Colonic mucosa (tissue), 4 donors: ENCODE measurements at places on chromosomes 1 and 21. TPM values are rescaled to one million over a fixed set of nuclear protein-coding genes. Genes with fewer than 3 reads are reported as not detected.

- no peaks in the 10 kb centered on the region for H3K36me3 ChIP-seq
- H3K27ac ChIP-seq = no peak overlapping the region
- DNase-seq = no peak
- no peaks in the 10 kb centered on the region for H3K27me3 ChIP-seq
- H3K4me3 ChIP-seq = no peak overlapping the region
Measured at GRCh38 chr1:198809247-198809646, 170.4 kb downstream of the PTPRC start.

- H3K36me3 ChIP-seq = no peaks in the 10 kb centered on the region
- no peak overlapping the region for H3K27ac ChIP-seq
- H3K4me1 ChIP-seq = no peaks in the 10 kb centered on the region
- no peaks in the 10 kb centered on the region for H3K27me3 ChIP-seq
- H3K4me3 ChIP-seq = no peak overlapping the region
Measured at GRCh38 chr1:11600836-11601235, 53.4 kb downstream of the FBXO2 start.

GRCh38 chr1:43976045-43976444 lies 1.3 kb downstream of the ATP6V0B start:
- peak overlapping the region; percentile 82 for H3K4me3 ChIP-seq
- DNase-seq = no peak
- H3K27ac ChIP-seq = peak overlapping the region; percentile 78
- no peaks in the 10 kb centered on the region for H3K27me3 ChIP-seq

- no peaks in the 10 kb centered on the region for H3K27me3 ChIP-seq
- no peaks in the 10 kb centered on the region for H3K36me3 ChIP-seq
- H3K4me3 ChIP-seq = no peak overlapping the region
- no peak for DNase-seq
Measured at GRCh38 chr1:160167580-160167979, 16.2 kb downstream of the ATP1A4 start.

GRCh38 chr1:169511316-169512005 lies 25.7 kb upstream of the SLC19A2 start:
- no peaks in the 10 kb centered on the region for H3K36me3 ChIP-seq
- no peaks in the 10 kb centered on the region for H3K27me3 ChIP-seq
- H3K4me3 ChIP-seq = no peak overlapping the region
- peaks cover 16% of the 10 kb centered on the region for H3K4me1 ChIP-seq
- no peak for DNase-seq

- DNase-seq = no peak
- H3K27me3 ChIP-seq = no peaks in the 10 kb centered on the region
- H3K4me1 ChIP-seq = no peaks in the 10 kb centered on the region
- H3K4me3 ChIP-seq = no peak overlapping the region
- no peaks in the 10 kb centered on the region for H3K36me3 ChIP-seq
Measured at GRCh38 chr1:207188901-207189300, 84.9 kb downstream of the C4BPA start.

- DNase-seq = no peak
- no peak overlapping the region for H3K4me3 ChIP-seq
- H3K27me3 ChIP-seq = no peaks in the 10 kb centered on the region
- H3K27ac ChIP-seq = no peak overlapping the region
- H3K36me3 ChIP-seq = no peaks in the 10 kb centered on the region
- no peaks in the 10 kb centered on the region for H3K4me1 ChIP-seq
Measured at GRCh38 chr1:60331647-60332046, 258.1 kb upstream of the C1orf87 start.

- no peaks in the 10 kb centered on the region for H3K27me3 ChIP-seq
- H3K4me3 ChIP-seq = no peak overlapping the region
- no peaks in the 10 kb centered on the region for H3K36me3 ChIP-seq
- no peaks in the 10 kb centered on the region for H3K4me1 ChIP-seq
- no peak overlapping the region for H3K27ac ChIP-seq
- DNase-seq = no peak
Measured at GRCh38 chr1:95888941-95889390, 655.0 kb downstream of the RWDD3 start.

DNA sequence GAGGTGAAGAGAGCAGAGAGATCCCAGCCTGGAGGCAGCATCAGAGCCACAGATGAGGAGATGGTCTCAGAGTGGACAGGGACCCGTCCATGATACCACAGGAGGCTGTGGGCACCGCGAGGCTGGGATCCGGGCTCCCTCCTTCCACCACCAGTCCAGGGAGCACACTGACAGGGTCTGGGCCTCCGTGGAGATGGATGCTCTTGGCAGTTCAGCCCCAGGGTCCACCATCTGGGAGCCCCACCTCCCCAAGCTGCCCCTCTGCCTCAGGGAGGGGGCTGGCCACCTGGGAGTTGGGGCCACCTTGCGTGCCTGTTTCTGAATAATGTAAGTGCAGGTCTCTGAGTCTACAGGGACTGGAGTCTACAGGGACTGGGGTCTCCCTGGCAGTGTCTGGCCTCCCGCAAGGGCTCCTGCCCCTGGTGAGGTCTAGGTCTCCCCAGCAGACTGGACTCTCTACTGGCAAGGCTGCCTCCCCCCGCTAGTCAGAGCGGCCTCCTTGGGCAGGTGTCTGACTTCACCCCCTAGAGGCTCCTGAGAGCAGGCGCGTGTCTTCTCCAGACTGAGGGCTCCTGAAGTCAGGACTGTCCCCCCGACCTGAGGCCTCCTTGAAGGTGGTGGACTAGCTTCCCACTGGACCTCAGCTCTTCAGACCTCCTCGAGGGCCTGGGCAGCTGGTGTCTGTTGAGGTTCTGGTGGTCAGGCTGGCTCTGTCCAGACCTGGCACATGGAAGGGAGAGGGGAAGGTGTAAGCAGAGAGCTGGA lies 218.5 kb downstream of the PTPRU start:
- no peaks in the 10 kb centered on the region for H3K36me3 ChIP-seq
- no peaks in the 10 kb centered on the region for H3K27me3 ChIP-seq
- no peak for DNase-seq
- H3K27ac ChIP-seq = no peak overlapping the region

GRCh38 chr1:4801192-4801924 lies 146.9 kb downstream of the AJAP1 start:
- H3K27me3 ChIP-seq = no peaks in the 10 kb centered on the region
- no peak overlapping the region for H3K4me3 ChIP-seq
- H3K36me3 ChIP-seq = no peaks in the 10 kb centered on the region
- peak; percentile 60 for DNase-seq
- no peaks in the 10 kb centered on the region for H3K4me1 ChIP-seq
- no peak overlapping the region for H3K27ac ChIP-seq

DNA sequence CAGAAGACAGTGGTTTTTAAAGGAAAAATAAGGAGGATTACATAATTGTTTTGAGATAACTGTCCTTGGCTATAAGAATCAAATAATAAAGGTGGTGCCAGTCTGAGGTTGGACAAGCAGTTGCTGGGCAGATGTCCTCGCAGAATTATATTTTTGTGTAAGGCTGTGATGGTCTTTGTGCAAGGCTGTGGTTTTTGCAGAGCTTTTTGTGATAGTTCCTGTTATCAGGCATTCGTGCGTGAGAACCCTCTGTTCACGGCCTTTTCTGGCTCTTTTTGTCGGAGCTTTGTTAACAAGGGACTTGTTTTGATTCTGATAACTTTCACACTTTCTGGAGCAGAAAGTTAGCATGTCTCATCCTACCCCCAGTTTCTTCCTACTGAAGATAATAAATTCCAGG lies 33.4 kb downstream of the SH3BP5L start:
- H3K4me3 ChIP-seq = no peak overlapping the region
- no peaks in the 10 kb centered on the region for H3K36me3 ChIP-seq
- no peaks in the 10 kb centered on the region for H3K4me1 ChIP-seq
- H3K27me3 ChIP-seq = no peaks in the 10 kb centered on the region

DNA sequence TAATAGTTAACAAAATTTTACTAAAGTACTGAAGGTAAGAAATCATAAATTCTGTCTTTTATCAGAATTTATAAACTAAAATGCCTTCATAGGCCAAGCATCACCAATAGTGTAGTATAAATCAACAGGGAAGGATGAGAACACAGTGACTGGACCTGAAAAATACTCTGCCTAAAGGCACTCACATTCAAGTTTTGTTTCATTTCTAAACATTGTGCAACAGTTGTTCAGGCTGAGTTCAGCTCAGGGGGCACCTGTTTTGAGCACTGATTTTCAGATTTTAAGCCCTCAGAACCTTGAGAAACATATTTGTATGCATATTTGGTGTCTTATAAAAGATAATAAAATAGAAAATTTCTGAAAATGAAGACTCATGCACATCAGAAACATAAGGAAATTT lies 12.4 kb downstream of the ACBD6 start:
- H3K36me3 ChIP-seq = peaks cover 5% of the 10 kb centered on the region
- no peak for DNase-seq
- no peak overlapping the region for H3K27ac ChIP-seq

GRCh38 chr1:84936116-84936810 lies 43.3 kb upstream of the LPAR3 start:
- H3K27ac ChIP-seq = no peak overlapping the region
- H3K36me3 ChIP-seq = no peaks in the 10 kb centered on the region
- no peaks in the 10 kb centered on the region for H3K27me3 ChIP-seq
- H3K4me3 ChIP-seq = no peak overlapping the region
- peak; percentile 41 for DNase-seq

GRCh38 chr1:74690364-74690696 lies 16.7 kb upstream of the ERICH3 start:
- H3K4me1 ChIP-seq = no peaks in the 10 kb centered on the region
- no peak overlapping the region for H3K27ac ChIP-seq
- H3K4me3 ChIP-seq = no peak overlapping the region
- no peaks in the 10 kb centered on the region for H3K27me3 ChIP-seq

GRCh38 chr1:110554871-110555801 lies 36.2 kb upstream of the KCNA10 start:
- no peaks in the 10 kb centered on the region for H3K36me3 ChIP-seq
- DNase-seq = peak; percentile 19
- H3K27me3 ChIP-seq = peaks cover 12% of the 10 kb centered on the region

- no peak overlapping the region for H3K27ac ChIP-seq
- no peaks in the 10 kb centered on the region for H3K36me3 ChIP-seq
- no peaks in the 10 kb centered on the region for H3K27me3 ChIP-seq
- peak; percentile 7 for DNase-seq
Measured at GRCh38 chr1:229884765-229885164, 182.3 kb upstream of the GALNT2 start.

DNA sequence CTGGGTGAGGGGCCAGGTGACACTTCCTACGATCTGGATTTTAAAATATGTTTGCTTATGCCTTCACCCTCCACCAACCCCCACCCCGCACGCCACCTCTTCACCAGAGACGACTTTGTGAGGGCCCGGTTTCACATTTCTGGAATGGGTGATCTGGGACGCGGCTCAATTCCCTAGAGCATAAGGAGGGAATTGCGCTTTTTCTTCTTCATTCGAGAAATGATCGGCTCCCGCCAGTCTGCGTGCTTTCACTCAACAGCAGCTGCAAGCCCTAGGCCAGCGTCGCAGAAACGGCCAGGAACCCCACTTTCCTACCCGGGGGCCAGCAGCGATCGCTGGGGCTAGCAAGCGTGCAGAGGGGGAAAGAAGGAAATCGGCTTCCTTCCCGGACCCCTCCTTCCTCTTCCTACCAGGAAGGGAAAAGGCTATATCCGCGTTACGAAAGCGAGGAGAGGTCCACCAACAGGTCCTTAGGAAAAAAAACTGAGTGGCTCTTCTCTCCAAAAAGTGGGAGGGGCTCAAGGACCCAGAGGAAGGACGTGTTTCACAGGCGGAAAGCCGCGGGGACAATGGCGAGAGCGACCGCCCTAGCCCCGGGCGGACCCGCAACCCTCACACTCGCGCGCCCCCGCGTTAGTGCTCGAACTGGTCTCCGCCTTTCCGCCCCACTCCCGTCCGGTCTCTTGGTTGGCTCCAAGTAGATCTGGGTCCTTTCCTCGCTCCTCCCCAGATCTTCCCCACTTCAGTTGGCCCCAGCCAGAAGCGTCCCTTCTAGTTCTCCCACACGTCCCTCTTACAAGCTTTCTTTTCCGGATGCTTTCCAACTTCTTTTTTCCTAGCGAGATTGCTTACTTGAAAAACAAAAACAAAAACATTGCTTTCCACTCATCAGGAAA lies 1.1 kb upstream of the ADAMTS1 start:
- H3K36me3 ChIP-seq = no peaks in the 10 kb centered on the region
- peaks cover 37% of the 10 kb centered on the region for H3K27me3 ChIP-seq
- H3K4me3 ChIP-seq = peak overlapping the region; percentile 52
- peak overlapping the region; percentile 82 for H3K27ac ChIP-seq
- H3K4me1 ChIP-seq = peaks cover 15% of the 10 kb centered on the region

DNA sequence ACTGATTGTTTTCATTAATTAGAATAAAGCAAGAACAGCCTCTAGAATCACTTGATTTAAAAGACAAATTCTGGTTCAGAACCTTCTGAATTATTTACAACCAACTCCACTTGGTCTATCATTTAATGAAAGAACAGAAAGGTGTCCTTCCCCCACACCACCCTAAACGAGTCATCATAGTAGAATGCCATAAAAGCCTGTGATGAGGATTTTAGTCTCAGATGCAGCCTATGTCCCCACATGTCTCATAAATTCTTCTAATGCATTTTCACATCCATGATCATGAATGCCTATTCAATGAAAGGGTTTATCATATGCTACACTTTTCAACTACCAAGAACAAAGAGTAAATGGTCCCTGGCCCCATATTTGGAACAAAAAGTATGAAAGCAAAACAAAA lies 508.1 kb downstream of the DPYD start:
- no peaks in the 10 kb centered on the region for H3K4me1 ChIP-seq
- H3K4me3 ChIP-seq = no peak overlapping the region
- no peak overlapping the region for H3K27ac ChIP-seq
- no peaks in the 10 kb centered on the region for H3K27me3 ChIP-seq

GRCh38 chr1:172821609-172822274 lies 162.8 kb downstream of the FASLG start:
- H3K27ac ChIP-seq = no peak overlapping the region
- no peaks in the 10 kb centered on the region for H3K27me3 ChIP-seq
- H3K4me1 ChIP-seq = no peaks in the 10 kb centered on the region
- no peak overlapping the region for H3K4me3 ChIP-seq
- no peak for DNase-seq

DNA sequence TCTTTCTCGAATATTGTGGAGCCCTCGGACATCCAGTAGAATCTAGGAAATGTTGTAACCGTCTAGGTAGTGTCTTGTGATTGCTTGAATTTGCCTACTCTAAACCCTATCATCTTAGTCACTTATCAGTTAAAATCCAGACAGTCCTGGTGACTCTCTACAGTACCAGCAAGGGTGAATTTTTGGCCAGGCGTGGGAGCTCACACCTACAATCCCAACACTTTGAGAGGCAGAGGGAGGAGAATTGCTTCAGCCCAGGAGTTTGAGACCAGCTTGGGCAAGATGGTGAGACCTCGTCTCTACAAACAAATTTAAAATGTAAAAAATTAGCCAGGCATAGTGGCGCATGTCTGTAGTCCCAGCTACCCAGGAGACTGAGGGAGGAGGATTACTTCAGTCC lies 230.9 kb downstream of the CHRM3 start:
- no peak overlapping the region for H3K4me3 ChIP-seq
- H3K27ac ChIP-seq = no peak overlapping the region
- no peaks in the 10 kb centered on the region for H3K27me3 ChIP-seq
- H3K4me1 ChIP-seq = no peaks in the 10 kb centered on the region

GRCh38 chr1:3127738-3128137 lies 58.7 kb downstream of the PRDM16 start:
- no peaks in the 10 kb centered on the region for H3K4me1 ChIP-seq
- H3K4me3 ChIP-seq = no peak overlapping the region

Gene NUDT4B
- not detected for total RNA-seq

Gene NMNAT2
- total RNA-seq = 1.4 TPM

Gene SPTA1
- not detected for total RNA-seq

Gene OR14K1
- not detected for total RNA-seq

Gene GOLT1A
- total RNA-seq = 6.7 TPM

Gene CD1E
- not detected for total RNA-seq

Gene SERINC2
- 203 TPM for total RNA-seq

Gene MLLT11
- 0.42 TPM for total RNA-seq

Gene NR1I3
- not detected for total RNA-seq

Gene RBM11
- 1.3 TPM for total RNA-seq

Gene SPATA45
- total RNA-seq = not detected

Gene TARBP1
- total RNA-seq = 23.1 TPM

Gene SH3D21
- total RNA-seq = 22.8 TPM
